CD8-positive, alpha-beta memory T cell (primary cell): ENCODE measurements at places on chromosomes 6 and 20. TPM values are rescaled to one million over a fixed set of nuclear protein-coding genes. Genes with fewer than 3 reads are reported as not detected.

- no peak overlapping the region for H3K27ac ChIP-seq
- peak; percentile 36 for DNase-seq
- no peaks in the 10 kb centered on the region for H3K36me3 ChIP-seq
- H3K27me3 ChIP-seq, result peaks cover 3% of the 10 kb centered on the region
- no peaks in the 10 kb centered on the region for H3K4me1 ChIP-seq
- no peak overlapping the region for H3K4me3 ChIP-seq
Measured at GRCh38 chr6:13908955-13909381, 15.8 kb upstream of the RNF182 start.

DNA sequence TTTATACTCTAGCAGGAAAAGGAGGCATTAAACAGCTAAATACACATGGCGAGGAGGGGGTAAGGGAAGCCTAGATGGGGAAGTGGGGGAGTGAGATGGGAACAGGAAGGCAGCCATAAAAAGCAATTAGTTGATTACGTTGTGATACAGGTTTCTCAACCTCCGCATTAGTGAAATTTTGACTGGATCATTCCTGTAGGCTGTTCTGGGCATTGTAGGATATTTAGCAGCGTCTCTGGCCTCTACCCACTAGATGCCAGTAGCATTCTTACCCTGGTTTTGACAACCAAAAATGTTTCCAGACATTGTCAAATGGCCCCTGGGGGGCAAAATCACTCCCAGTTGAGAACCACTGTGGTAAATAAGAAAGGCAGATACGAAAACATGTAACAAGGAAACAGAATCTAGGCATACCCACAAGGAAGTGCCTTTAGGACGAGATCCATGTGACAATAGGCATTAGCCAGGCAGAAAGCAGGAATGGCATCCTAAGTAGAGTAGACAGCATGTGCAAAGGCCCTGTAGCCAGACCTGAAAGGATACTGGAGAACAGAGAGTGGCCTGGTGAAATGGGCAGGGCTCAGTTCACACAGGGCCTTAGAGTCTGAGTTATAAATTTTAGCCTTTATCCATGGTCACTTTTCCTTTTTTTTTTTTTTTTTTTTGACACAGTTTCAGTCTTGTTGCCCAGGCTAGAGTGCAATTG, 25.8 kb upstream of the PTPN1 start:
- H3K27me3 ChIP-seq, result no peaks in the 10 kb centered on the region
- peak overlapping the region; percentile 90 for H3K27ac ChIP-seq
- H3K4me3 ChIP-seq, result no peak overlapping the region
- H3K4me1 ChIP-seq, result peaks cover 15% of the 10 kb centered on the region
- no peak for DNase-seq

- no peaks in the 10 kb centered on the region for H3K4me1 ChIP-seq
- DNase-seq, result no peak
- no peak overlapping the region for H3K4me3 ChIP-seq
- no peak overlapping the region for H3K27ac ChIP-seq
- no peaks in the 10 kb centered on the region for H3K36me3 ChIP-seq
- H3K27me3 ChIP-seq, result no peaks in the 10 kb centered on the region
Measured at GRCh38 chr6:72267470-72267869, 354.4 kb upstream of the KCNQ5 start.

- H3K27ac ChIP-seq, result no peak overlapping the region
- H3K4me3 ChIP-seq, result no peak overlapping the region
- H3K4me1 ChIP-seq, result no peaks in the 10 kb centered on the region
- no peak for DNase-seq
- H3K36me3 ChIP-seq, result no peaks in the 10 kb centered on the region
- no peaks in the 10 kb centered on the region for H3K27me3 ChIP-seq
Measured at GRCh38 chr20:62659488-62660239, 17.4 kb downstream of the SLCO4A1 start.

GRCh38 chr20:34528921-34529297, 12.7 kb downstream of the DYNLRB1 start:
- no peak overlapping the region for H3K4me3 ChIP-seq
- H3K36me3 ChIP-seq, result peaks cover 44% of the 10 kb centered on the region
- DNase-seq, result no peak
- no peak overlapping the region for H3K27ac ChIP-seq
- no peaks in the 10 kb centered on the region for H3K4me1 ChIP-seq
- no peaks in the 10 kb centered on the region for H3K27me3 ChIP-seq

GRCh38 chr6:134624781-134625180, 306.9 kb upstream of the SGK1 start:
- DNase-seq, result no peak
- H3K27ac ChIP-seq, result no peak overlapping the region
- H3K27me3 ChIP-seq, result no peaks in the 10 kb centered on the region
- H3K4me3 ChIP-seq, result no peak overlapping the region
- no peaks in the 10 kb centered on the region for H3K4me1 ChIP-seq

- no peak overlapping the region for H3K27ac ChIP-seq
- no peaks in the 10 kb centered on the region for H3K4me1 ChIP-seq
- H3K27me3 ChIP-seq, result no peaks in the 10 kb centered on the region
- H3K36me3 ChIP-seq, result no peaks in the 10 kb centered on the region
- DNase-seq, result no peak
Measured at GRCh38 chr6:138535728-138536455, 36.6 kb upstream of the NHSL1 start.

DNA sequence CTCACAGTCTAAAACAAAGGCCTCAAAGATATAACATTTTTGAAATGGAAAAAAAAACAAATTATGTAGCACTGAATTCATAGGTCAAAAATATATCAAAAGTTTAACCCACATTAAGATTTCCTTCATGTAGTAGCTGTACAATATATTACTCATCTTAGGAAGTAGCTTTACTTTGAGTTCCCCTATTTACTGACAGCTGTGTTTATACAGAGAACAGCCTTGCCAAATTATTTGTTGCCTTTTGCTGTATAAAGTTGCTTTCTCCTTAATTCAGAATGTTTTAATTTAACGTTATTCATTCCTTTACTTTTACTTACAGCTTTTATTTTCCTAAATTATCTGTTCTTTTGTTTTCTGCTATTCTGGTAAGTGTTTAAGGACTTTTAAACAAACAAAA, 181.0 kb downstream of the COL12A1 start:
- no peaks in the 10 kb centered on the region for H3K27me3 ChIP-seq
- H3K4me1 ChIP-seq, result no peaks in the 10 kb centered on the region
- no peaks in the 10 kb centered on the region for H3K36me3 ChIP-seq
- H3K4me3 ChIP-seq, result no peak overlapping the region
- no peak overlapping the region for H3K27ac ChIP-seq
- DNase-seq, result no peak

GRCh38 chr6:170111141-170111664, 179.7 kb downstream of the DLL1 start:
- no peaks in the 10 kb centered on the region for H3K4me1 ChIP-seq
- DNase-seq, result no peak
- no peaks in the 10 kb centered on the region for H3K36me3 ChIP-seq
- no peaks in the 10 kb centered on the region for H3K27me3 ChIP-seq
- no peak overlapping the region for H3K4me3 ChIP-seq

- H3K4me3 ChIP-seq, result no peak overlapping the region
- no peaks in the 10 kb centered on the region for H3K27me3 ChIP-seq
- peaks cover 28% of the 10 kb centered on the region for H3K4me1 ChIP-seq
- no peak for DNase-seq
- no peak overlapping the region for H3K27ac ChIP-seq
Measured at GRCh38 chr6:15441215-15441868, 195.5 kb downstream of the JARID2 start.

The TFAP2A gene
- total RNA-seq, result not detected

The NRN1 gene
- 0.24 TPM for total RNA-seq

DNA sequence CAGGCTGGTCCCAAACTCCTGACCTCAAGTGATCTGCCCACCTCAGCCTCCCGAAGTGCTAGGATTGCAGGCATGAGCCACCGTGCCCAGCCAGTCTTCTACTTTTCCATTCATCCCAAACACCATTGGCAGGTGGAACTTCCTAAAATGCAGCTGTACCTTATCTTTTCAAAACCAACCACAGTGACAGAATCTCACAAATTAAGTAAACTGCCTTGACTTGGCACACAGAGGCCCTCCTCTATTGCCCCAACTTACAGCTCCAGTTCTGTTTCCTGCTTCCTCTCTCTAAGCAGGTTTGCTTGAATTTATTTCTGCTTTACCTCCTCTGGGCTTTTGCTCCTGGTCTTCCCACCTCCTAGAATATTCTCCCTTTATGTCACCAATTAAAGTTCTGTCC, 7.6 kb downstream of the MYB start:
- no peak overlapping the region for H3K4me3 ChIP-seq
- H3K36me3 ChIP-seq, result peaks cover 7% of the 10 kb centered on the region
- no peak overlapping the region for H3K27ac ChIP-seq
- H3K27me3 ChIP-seq, result no peaks in the 10 kb centered on the region
- DNase-seq, result no peak

The MYB gene
- 42.3 TPM for total RNA-seq

DNA sequence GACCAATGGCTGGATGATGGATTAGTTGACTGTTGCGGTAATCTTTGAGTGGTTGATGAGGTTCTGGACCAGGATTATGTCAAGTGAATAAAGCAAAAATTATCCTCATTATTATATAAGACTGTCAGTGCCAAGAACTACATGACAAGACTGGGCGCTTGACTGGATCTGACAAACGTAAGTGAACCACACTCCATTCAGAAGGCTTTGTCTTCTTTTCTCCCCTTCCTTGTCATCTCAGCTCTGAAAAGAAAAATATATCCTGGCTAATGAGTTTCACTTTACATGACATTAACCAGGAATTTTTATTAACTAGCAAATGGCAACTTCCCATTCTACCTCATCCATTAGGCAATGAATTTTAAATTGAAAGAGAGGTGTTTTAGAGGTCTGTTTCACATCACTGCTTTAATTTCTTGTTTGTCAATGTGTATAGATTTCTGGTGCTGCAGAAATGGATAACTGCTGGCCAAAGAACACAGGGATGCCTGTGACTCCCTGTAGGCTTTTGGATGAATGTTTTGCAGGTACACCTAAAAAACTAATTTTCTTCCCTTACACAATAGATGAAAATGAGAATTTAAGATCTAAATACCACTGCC, 150.1 kb downstream of the ELOVL4 start:
- no peak for DNase-seq
- no peaks in the 10 kb centered on the region for H3K27me3 ChIP-seq
- H3K36me3 ChIP-seq, result no peaks in the 10 kb centered on the region
- H3K27ac ChIP-seq, result no peak overlapping the region
- no peak overlapping the region for H3K4me3 ChIP-seq

- H3K4me3 ChIP-seq, result no peak overlapping the region
- no peak overlapping the region for H3K27ac ChIP-seq
- H3K4me1 ChIP-seq, result no peaks in the 10 kb centered on the region
Measured at GRCh38 chr20:36162272-36162966, 7.9 kb downstream of the EPB41L1 start.

DNA sequence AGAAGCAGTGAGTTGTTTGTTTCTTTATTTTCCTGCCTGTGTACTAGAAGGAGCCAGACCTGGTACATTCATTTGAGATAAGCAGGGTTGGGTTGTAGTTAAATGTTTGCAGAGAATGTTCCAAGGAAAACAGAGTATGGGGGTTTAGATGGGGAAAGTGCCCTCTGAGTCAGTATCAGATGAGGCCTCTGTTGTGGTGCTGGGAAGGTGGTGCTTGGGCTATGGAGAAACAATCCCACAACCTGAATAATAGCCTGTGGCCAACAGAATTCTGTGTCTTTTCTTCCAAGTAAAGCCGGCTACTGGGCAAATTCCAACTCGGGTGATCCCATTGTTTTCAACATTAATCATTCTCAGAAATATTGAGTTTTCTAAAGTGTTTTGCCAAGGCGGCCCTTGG, 109.3 kb downstream of the RNF144B start:
- no peak for DNase-seq
- no peak overlapping the region for H3K27ac ChIP-seq
- no peaks in the 10 kb centered on the region for H3K36me3 ChIP-seq

- no peaks in the 10 kb centered on the region for H3K36me3 ChIP-seq
- H3K4me1 ChIP-seq, result no peaks in the 10 kb centered on the region
- no peaks in the 10 kb centered on the region for H3K27me3 ChIP-seq
- no peak overlapping the region for H3K27ac ChIP-seq
- no peak overlapping the region for H3K4me3 ChIP-seq
Measured at GRCh38 chr6:75230484-75231325, 12.9 kb downstream of the COX7A2 start.

DNA sequence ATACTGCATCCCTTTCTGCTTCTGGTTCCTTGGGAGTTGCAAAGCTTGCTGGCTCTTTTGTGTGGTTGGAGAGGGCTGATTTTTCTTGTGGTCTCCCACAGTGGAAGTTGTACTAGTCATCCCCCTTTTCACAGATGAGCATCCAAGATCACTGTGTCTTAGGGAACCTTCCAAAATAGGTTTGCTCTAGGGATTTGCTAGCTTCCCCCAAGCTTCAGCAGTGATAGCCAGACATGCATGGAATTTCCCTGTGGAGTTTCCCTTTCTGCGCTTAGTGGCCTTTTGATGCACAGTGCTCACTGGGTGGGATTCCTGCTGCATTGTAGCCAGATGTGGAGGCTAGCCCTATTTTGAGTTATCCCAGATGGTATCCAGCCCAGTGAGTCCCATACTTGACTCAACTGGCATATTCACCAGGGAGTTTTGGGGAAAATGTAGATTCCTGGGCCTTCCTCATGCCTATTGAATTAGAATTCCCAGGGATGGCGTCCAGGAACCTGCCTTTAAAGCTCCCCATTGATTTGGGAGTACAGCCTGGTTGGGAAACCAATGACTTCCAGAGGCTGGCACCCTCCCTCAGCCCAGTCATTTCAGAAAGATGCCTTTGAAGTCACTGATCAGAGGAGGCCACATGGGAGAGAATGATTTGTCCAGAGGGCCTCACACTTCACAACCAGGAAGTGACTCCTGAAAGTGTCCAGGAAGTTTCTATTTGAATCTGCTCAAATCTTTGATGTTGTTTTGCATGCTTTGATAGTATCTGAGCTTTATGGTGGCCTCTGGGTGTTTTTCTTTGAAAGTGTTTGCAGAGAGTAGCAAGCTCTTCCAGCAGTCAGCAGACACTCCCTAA, 25.9 kb downstream of the PPARD start:
- H3K27me3 ChIP-seq, result no peaks in the 10 kb centered on the region
- H3K4me3 ChIP-seq, result no peak overlapping the region
- peaks cover 45% of the 10 kb centered on the region for H3K4me1 ChIP-seq
- DNase-seq, result no peak
- no peak overlapping the region for H3K27ac ChIP-seq

- DNase-seq, result no peak
- peaks cover 46% of the 10 kb centered on the region for H3K4me1 ChIP-seq
- no peak overlapping the region for H3K4me3 ChIP-seq
- H3K27me3 ChIP-seq, result no peaks in the 10 kb centered on the region
- no peak overlapping the region for H3K27ac ChIP-seq
- no peaks in the 10 kb centered on the region for H3K36me3 ChIP-seq
Measured at GRCh38 chr6:149235130-149235561, 82.4 kb upstream of the TAB2 start.

- no peak overlapping the region for H3K27ac ChIP-seq
- H3K27me3 ChIP-seq, result no peaks in the 10 kb centered on the region
- no peaks in the 10 kb centered on the region for H3K36me3 ChIP-seq
- no peak for DNase-seq
- H3K4me1 ChIP-seq, result no peaks in the 10 kb centered on the region
- no peak overlapping the region for H3K4me3 ChIP-seq
Measured at GRCh38 chr6:40804905-40805304, 217.7 kb upstream of the LRFN2 start.

The HNF4A gene
- not detected for total RNA-seq
